ENCODE measurements at places on chromosomes 1 and 21. TPM values are rescaled to one million over a fixed set of nuclear protein-coding genes. Genes with fewer than 3 reads are reported as not detected.

DNA sequence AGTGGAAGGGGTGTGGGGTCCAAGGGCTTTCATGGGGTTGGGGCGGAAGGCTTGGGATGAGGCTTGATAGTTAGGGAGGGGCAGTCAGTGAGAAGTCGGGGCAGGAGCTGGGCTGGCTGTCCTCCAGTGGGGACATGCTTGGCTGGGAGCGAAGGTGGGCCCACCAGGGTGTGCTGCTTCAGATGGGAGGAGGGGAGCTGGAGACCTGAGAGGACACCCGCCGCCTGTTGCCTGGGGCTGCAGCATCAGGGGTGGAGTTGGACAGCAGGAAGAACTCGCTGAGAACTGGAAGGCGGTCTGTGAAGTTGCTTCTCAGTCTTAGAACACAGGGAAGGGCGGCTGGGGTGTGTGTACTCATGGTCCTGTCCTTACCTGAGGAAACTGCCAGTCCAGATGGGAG lies 1.6 kb downstream of the THEM5 start:
- no peak for DNase-seq

- no peak for DNase-seq
Observed at GRCh38 chr1:109917051-109917767, 6.6 kb downstream of the CSF1 start.

DNA sequence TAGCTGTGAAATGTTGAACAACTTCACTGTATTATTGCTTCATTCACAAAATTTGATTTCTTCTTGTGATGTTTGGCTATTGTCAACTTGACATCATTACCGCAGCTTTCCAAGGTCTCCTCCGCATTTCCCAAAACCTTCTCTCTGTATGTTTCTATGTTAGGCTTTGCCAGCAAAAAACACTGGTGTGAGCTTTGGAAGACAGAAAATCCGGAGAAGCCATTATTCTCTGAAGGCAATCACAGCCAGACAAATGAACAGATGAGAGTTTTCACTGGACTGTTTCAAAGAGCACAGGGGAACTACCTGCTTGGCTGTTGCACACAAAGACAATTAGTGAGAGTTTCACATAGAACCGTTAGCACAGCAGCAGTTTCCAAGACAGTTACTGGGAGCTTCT lies 609.6 kb downstream of the BRINP3 start:
- DNase-seq = no peak

GRCh38 chr1:67689267-67690017 lies 4.4 kb downstream of the GADD45A start:
- DNase-seq = no peak

DNA sequence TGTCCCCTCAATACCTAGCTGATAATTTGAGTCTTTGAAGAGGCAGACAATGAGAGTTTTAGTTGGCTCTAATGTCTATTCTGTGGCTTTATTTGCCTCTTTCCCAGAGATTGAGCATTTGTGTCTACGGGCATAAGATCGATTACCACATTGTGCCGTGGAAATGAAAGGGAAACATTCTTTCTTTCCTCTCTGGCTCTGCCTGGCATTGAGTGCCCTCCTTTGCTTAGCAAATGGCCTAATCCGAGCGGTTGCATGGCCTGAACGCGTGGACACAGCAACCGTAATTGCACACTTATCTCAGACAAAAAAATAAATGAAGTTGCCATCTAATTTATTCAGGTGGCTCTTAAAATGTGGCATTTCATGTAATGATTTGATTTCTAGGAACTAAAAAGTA lies 247.9 kb downstream of the ADGRL2 start:
- DNase-seq = no peak

DNA sequence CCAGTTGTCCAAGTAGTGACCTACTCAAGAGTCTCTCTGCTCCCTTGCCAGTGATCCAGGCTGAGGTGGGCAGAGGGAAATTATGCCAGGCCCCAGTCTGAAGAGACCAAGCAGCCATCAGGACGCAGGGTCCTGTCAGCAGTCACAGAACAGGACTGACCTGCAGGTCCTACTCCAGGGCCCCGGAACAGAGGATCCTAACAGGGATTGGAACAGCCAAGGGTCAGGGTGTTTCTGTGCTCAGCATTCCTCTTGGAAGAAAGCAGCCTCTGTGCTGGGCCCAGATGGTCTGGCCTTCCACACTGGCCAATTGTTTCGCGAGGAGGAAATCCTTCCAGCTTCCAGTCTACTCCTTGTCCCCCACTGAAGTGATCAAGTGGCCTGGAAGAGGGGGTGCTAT lies 41.6 kb upstream of the USP1 start:
- no peak for DNase-seq

DNA sequence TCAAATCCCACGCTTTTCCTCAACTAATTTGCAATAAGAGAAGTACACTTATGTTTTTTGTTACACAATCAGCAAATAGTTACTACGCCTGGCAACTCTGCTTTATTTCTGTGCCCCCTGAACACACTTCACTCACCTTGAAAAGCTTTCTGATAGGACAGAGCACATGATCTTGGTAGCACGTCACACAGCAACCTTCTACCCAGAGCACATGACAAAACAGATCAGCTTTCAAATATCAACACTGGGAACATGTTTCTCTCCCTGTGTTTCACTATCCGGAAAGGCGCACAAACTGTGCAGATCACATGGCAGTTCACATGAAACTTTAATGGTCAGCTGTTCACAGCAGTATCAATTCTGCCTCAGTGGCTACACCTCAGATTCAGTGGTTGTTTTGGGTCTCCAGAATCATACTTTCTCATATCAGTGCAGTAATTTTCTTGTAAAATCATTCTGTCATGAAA lies 2.2 kb downstream of the SLC19A2 start:
- DNase-seq = no peak

DNA sequence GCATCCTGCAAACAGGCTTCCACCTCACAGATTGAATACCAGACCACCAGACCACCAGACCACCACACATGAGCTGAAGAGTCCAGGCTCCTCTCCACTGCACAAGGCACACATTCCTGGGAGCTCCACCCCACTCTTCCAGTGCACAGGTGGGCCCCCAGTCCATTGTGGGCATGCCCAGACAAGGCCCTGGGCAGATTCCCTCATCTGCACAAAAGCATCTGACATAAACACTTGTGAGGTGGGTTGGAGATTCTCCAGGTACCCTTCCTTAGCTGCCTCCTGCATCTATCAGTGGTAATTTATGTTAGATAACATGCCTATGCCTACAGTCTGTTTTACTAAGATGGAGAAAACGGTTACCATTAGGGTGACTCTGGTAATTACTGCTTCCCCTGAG lies 11.6 kb upstream of the CTBS start:
- DNase-seq = no peak

GRCh38 chr1:200749090-200749489 lies 10.4 kb downstream of the CAMSAP2 start:
- DNase-seq = no peak

- DNase-seq = no peak
Observed at GRCh38 chr1:31934706-31935629, 3.2 kb downstream of the PTP4A2 start.

DNA sequence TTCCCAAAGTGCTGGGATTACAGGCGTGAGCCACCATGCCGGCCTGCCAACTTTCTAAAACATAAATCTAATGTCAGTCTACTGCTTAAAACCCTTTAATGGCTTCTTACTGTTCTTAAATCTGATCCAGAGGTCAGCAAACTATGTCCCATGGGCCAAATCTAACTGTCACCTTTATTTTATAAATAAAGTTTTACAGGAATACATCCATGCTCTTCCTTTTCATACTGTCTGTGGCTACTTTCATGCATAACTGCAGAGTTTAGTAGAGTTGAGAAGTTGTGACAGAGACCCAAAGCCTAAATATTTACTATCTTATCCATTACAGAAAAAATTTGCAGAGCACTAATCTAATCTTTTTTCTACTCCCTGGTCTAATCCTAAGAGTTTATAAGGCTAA lies 3.8 kb downstream of the ERI3 start:
- no peak for DNase-seq

- DNase-seq = no peak
Observed at GRCh38 chr21:25916226-25916625, 181.5 kb downstream of the GABPA start.

GRCh38 chr1:168825820-168826219 lies 96.8 kb upstream of the DPT start:
- DNase-seq = no peak

DNA sequence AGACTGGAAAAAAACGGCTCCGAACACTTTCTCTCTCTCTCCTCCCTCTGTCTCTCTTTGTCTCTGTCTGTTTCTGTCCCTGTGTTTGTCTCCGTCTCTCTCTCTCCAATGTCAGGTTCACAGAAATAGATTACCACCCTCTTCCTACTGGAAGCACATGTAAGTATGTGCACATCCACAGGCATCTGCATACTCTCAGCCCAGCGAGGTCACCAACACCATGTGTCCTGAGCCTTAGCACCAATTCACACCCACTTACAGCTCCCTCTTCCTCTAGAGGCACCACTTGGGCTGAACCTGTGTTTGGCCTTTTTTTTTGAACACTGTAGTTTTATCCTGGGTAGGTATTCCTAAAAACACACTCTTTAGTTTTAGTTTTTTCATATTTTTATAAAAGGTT lies 130.5 kb downstream of the ETS2 start:
- no peak for DNase-seq

GRCh38 chr1:201659572-201659971 lies 120.6 kb downstream of the NAV1 start:
- no peak for DNase-seq

DNA sequence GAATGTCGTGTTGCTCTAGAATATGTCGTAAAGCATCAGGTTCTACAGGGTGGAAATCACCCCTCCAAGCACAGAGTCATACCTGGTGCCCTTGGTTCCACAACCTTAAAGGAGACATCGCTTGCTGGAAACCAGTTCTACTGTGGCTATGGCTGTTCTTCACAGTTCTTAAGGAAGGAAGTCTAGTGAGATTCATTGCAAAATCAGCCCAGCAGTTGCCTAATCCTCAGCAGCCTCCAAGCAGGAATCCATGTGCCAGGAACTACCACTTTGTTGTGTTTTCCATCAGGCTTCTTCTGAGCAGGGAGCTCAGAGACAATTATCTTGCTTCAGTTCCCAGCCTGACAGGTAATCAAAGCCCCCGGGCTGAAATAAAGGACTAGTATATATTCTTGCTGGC lies 45.0 kb upstream of the SLC35F3 start:
- no peak for DNase-seq

DNA sequence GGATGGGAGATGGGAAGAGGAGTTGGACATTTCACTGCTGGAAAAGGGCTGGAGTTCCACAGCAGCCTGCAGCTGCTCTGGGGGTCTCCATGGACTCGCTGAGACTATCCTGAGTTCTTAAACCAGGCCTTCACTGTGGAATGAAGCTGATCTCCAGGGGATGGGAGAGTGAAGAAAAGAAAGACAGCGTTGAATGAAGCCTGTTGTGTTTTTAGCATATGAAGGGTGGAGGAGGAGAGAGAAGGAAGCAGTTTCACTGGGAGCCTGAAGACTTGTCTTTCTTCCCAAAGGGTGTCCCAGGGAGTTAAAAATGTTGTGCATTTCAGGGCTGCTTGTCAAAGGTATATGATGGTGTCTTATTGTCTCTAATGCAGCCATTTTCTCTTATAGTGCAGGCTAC lies 9.2 kb downstream of the ROR1 start:
- DNase-seq = no peak

- DNase-seq = no peak
Observed at GRCh38 chr1:60527567-60527966, 454.0 kb upstream of the C1orf87 start.

DNA sequence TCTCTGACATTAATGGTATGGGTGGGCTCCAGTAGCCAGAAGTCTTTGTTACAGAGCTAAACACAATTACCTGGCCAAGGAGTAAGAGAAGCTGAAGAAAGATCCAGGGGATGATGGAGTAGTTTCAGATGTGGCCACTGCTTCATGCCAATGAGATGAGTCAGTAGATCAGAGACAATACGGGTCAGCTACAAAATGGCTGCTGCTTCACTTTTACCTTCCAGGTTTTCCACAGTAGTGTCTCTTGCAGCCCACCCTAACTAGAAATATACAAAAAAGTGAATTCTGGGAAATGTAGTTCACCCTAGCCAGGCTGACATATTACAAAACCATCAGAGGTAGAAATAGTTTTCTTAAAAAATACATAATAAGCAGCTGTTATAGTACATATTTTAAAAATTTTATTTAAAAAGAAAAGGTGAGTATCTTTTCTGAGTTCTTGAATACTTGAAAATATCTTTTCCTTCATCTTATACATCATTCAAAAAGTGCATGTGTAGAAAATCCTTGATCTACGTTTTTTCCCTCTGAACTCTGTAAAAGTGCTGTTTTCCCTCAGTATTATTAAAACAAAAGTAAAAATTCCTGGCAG lies 36.1 kb downstream of the LRIF1 start:
- no peak for DNase-seq

GRCh38 chr1:17236779-17237560 lies 11.9 kb upstream of the PADI3 start:
- peak; percentile 75 for DNase-seq

Gene NPHS2
- not detected for total RNA-seq

Gene NECAP2
- 80.5 TPM for total RNA-seq

Gene RGS8
- total RNA-seq = not detected

Gene TPTE
- total RNA-seq = not detected

Gene CYP4A11
- total RNA-seq = not detected

Gene LHX8
- not detected for total RNA-seq

Gene REN
- total RNA-seq = not detected

Gene DRAXIN
- total RNA-seq = 0.09 TPM

Gene XCL2
- total RNA-seq = 316 TPM

Gene GCSAML
- 0.11 TPM for total RNA-seq
